Kasumi-1 (cell line): ENCODE measurements at places on chromosomes 1 and 21.

- DNase-seq = no peak
These were observed 68.0 kb upstream of the ACOT11 start for GRCh38 chr1:54479841-54480524.

DNA sequence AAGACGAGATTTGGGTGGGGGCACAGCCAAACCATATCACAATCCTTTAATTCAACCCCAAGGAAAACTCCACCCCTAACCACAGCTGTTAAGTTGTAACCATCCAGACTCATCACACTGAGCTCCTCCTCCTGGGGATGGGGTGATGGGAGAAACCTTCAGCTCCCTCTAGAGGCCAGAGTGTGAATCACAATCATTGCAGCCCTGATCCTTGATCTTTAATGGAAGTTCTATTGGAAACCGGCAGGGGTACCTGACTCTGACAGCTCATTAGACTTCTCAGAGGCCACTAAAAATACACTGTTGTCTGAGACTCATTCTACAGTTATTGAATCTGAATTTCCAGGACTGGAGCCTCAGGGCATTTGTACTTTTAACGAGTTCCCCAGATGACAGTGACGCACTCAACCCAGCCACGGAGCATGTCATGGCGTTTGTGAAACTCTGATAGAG is 127.2 kb downstream of the IGSF21 start:
- peak; percentile 48 for DNase-seq

- no peak for DNase-seq
These were observed 447.0 kb upstream of the PKN2 start for GRCh38 chr1:88237058-88237457.

DNA sequence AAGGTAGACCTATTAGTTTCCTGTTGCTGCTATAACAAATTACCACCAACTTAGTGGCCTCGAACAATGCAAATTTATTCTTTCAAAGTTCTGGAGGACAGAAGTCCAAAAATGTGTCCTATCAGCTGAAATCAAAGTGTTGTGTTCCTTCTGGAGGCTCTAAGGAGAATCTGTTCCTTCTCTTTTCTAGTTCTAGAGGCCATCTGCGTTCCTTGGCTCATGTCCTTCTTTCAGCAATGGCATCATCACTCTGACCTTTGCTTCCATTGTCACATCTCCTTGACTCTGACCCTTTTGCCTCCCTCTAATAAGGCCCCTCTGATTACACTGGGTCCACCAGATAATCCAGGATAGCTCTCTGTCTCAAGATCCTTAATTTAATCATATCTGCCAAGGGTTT is 1.2 kb upstream of the MR1 start:
- no peak for DNase-seq

GRCh38 chr1:161706113-161706481 is 932 bp upstream of the FCRLA start:
- no peak for DNase-seq

DNA sequence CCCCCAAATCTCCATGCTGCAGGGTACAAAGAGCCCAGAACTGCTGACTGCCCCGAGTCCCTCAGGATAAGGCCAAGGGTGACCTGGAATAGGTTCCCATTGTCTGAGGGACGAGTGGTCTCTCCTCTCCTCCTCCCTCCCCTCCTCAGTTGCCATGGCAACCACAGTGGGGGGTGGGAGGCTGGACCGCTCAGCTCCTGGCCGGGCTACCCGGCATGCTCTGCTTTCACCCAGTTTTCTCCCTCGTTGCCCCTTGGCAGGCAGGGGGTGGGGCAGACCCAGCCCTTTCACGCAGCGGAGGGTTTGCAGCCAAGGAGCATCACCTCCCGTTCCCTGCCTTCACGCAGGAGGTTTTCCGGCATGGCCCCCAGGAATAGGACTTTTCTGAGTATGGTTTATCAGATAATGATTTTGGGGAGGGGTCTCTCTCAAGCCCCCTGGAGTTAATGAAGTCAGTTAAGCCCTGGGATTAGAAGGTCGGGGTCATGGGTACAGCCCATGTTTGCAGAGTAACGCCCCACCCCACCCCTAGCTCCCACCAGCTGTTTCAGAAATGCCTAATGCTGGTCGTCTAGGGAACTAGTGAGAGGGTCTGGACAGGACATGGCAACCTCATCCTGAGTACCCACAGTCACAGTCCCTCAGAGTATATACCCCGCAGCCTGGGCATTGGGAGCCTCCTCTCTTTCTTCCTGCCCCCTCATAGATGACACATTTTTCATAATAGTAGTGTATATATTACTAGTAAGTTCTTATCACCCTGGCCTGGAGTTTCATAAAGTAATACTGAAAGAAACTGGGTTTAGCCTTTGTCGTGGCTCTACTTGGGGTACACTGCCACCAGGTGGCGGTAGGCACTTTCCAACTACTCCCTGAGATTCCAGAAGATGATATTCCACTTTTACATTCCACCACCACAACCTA is 20.7 kb downstream of the C1QB start:
- peak; percentile 59 for DNase-seq
